ENCODE measurements at places on chromosomes 7 and 10.

GRCh38 chr7:70764701-70765208 is 367.2 kb upstream of the GALNT17 start:
- no peak for DNase-seq

DNA sequence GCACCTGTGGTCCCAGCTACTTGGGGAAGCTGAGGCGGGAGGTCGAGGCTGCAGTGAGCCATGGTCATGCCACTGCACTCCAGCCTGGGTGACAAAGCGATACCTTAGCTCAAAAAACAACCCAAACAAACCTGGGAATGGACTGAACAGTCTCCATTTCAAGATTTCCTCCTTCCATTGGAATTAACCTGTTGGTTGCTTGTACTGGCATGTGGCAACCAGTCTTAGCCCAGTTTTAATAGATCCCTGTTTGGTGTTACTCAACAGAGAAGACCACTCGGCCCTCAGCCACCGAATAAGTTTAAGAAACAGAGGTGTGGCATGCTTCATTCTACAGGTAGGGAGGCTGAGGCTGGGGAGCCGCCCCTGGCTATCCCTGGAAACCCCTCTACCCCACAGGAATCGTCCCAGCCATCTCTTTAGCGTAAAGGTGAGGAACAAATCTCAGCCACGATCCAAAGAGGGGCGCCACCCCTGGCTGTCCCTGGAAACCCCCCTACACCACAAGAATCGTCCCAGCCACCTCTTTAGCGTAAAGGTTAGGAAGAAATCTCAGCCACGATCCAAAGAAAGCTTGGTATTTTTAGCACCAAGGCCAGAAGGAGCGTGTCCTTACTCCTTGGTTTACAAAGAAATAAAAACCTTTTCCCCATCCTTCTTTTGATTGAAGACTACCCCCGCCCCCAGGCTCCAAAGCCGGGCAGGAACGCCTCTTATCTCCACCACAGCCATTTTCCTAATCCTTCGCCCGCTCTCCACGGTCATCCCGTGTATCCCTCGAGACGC is 861 bp upstream of the TSPAN14 start:
- no peak for DNase-seq

DNA sequence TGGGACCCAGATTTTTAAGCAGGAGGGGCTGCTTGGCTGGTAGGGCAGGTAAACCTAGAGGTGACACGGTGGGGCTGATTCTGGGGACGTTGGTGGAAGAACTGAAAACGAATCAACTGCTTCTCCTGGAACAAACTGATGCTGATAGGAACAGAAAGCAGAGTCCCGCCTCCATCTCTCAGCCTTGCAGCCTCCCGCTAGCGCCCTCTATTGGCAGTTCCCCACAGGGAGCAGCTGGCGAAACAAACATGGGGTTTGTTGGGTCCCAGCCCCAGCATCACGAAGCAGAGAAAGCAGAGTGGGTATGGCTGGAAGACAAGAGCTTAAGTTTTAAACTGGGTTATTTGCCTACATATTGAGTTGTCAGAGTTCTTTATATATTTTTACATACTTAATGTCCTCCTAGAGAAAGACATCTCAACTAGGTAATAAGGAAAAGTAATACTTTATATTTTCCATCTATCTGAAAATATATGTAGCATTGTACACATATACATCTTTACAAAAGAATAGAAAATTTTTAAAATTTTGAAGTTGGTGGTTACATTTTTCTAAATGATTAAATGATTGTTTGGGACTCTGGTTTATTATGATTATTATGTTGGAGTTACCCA is 42.3 kb upstream of the FOXI2 start:
- no peak for DNase-seq

DNA sequence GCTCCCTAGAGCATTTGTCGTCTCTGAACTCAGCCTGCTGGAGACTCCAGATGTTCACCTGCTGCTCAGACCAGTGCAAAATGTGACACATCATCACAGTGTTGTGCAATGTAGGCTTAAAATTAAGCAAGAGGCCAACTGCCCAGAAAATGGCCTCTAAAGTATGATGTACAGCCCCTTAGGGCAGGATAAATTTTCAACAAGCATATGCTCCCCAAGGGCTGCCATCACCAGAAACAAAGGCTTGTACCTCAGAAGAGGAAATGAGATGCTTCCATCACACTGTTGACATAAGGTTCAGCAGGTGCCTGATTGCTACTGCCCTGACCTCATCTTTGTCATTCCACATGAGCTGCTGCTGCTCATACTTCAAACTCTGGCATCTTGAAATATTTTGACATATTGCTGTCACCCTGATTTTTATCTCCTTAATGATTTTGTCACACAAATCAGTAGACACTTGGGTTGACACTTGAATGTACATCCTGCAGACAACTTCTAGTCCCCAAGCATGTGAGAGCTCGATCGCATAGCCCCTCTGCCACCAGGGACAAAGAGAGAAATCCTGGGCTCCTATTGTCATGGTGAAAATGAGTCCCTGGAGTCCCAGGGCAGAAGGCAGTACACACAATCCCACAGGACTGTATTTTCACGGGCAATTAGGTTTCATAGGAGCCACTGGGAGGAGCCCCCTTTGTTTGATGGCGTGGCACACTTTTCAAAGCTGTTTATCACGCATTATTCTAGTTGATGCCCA is 219.7 kb upstream of the STK17A start:
- DNase-seq = peak; percentile 26

DNA sequence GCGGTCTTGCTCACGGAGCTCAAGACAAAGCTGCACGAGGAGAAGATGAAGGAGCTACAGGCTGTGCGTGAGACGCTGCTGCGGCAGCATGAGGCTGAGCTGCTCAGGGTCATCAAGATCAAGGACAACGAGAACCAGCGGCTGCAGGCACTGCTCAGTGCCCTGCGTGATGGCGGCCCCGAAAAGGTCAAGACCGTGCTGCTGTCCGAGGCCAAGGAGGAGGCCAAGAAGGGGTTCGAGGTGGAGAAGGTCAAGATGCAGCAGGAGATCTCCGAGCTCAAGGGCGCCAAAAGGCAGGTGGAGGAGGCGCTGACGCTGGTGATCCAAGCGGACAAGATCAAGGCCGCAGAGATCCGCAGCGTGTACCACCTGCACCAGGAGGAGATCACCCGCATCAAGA is 51.4 kb downstream of the JAKMIP3 start:
- no peak for DNase-seq

DNA sequence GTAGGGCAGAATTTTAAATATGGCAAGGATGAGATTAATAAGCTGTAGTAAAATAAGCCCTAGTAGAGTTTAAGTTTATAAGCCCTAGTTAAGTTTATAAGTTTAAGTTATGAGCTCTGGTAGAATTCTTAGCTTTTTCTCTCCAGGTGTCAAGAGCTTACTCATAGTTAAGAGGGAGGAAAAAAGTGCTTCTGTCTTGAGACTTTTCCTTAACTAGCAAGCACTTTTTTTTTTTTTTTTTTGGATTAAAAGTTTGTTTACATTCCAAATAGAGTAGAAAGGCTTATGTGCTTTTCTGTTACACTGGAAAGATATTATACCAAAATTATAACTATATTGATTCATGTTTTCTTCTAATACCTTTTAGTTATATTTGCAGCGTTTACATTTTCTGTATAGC is 25.5 kb upstream of the MPP7 start:
- DNase-seq = peak; percentile 27

DNA sequence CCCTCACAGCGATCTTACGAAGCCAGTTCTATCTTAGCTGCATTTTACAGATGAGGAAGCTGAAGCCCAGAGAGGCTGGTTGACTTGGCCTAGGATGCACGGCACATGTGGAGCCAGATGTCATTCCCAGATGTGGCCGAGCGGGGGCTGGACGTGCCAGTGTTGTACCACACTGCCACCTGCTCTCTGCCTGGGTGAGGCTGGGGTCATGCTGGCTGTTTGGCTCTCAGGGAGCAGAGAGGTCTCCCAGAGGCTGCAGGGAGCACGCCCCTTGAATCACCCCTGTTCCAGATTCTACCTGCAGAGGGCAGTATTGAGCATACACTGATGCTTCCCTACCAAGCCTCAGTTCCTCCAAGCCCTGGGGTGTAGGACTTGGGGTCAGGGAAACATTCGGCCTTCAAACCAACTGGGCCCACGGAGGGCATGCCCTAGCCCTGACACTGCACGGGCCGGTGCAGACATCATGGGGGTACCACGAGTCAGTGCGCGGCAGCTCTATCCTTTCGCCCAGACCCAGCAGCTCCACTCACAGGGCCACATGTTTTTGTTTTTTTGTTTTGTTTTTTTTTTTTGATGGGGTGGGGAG is 3.8 kb upstream of the GTF2IRD1 start:
- DNase-seq = no peak

- peak; percentile 8 for DNase-seq
Observed at GRCh38 chr7:71308096-71308495, 176.2 kb downstream of the GALNT17 start.

GRCh38 chr7:104629408-104629807 is 301.0 kb downstream of the LHFPL3 start:
- DNase-seq = no peak

- DNase-seq = no peak
Observed at GRCh38 chr7:29877196-29877595, 70.9 kb downstream of the WIPF3 start.

- DNase-seq = no peak
Observed at GRCh38 chr7:101702362-101702850, 73.3 kb upstream of the MYL10 start.

GRCh38 chr10:37854626-37855025 is 2.8 kb downstream of the ZNF248 start:
- DNase-seq = no peak

DNA sequence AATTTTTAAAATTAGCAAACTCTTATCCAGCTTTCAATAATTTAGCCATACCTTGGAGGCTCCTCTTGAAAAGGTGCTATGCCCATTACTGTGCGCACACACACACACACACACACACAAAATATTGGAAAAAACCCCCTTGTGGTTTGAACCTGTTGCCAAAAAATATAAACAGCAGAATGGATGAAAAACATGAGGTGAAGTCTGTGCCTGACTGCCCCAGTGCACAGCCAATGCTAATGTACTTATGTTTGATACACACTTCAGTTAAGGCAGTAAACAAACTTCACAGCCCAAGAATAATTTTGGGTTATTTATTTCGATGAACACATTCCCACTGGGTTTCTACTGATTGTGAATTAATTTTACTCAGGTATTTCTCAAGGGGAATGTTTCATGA is 113.2 kb upstream of the SEM1 start:
- no peak for DNase-seq

Measured in iris pigment epithelial cell (primary cell).